ENCODE measurements at places on chromosomes 12 and 14. TPM values are rescaled to one million over a fixed set of nuclear protein-coding genes. Genes with fewer than 3 reads are reported as not detected.

Gene KIF21A
- total RNA-seq: 2.8 TPM

Gene LRIG3
- total RNA-seq: 26.6 TPM

Gene DIO2
- 1.4 TPM for total RNA-seq

Gene NINJ2
- total RNA-seq: 2.5 TPM

Gene GPR68
- total RNA-seq: under 0.01 TPM

Gene KRT85
- not detected for total RNA-seq

Gene LIN7A
- 7.5 TPM for total RNA-seq

Gene RNFT2
- total RNA-seq: 2.1 TPM

Gene KITLG
- total RNA-seq: 25.2 TPM

Gene RFX4
- not detected for total RNA-seq

Gene TAS2R43
- total RNA-seq: not detected

Gene CHURC1
- total RNA-seq: 38.7 TPM

Gene DLST
- 65.2 TPM for total RNA-seq

Gene CAND1
- 100 TPM for total RNA-seq

Gene KLRC4
- not detected for total RNA-seq

Gene CFAP54
- total RNA-seq: 2.6 TPM

Data from epithelial cell of alveolus of lung (primary cell).